ENCODE measurements at places on chromosomes 1 and 21.
A peak's percentile ranks its signal among the peaks of the same experiment; 100 is the strongest.

GRCh38 chr1:154270833-154271232 lies 1.6 kb upstream of the HAX1 start:
- DNase-seq = no peak

GRCh38 chr1:5967351-5968160 lies 24.7 kb downstream of the NPHP4 start:
- DNase-seq = no peak

DNA sequence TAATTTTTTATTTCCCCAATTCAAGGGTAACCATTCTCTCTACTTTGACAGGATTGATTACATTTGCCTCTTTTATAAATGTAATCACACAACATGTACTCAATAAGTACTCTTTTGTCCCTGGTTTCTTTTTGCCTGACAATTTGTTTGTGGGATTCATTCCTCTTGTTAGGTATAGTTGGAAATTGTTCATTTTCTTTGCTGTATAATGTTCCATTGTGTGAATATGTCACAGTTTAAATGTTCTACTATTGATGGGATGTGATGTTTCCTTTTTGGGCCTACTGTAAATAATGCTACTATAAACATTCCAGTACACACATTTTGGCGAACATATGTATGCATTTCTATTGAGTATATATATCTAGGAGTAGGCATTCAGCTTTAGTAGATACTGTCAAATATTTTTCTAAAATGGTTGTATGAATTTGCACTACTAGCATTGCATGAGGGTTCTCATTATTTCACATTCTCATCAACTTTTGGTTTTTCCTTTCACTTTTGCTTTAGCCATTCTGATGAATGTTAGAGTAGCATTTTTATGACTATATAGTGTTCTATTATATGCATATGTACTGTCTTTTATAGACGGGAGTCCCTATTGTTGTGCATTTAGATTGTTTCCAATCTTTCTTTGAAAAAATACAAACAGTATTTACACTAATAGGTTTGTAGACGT lies 35.0 kb upstream of the PRKACB start:
- DNase-seq = no peak

GRCh38 chr1:159827549-159827948 lies 876 bp downstream of the SLAMF8 start:
- DNase-seq = no peak

DNA sequence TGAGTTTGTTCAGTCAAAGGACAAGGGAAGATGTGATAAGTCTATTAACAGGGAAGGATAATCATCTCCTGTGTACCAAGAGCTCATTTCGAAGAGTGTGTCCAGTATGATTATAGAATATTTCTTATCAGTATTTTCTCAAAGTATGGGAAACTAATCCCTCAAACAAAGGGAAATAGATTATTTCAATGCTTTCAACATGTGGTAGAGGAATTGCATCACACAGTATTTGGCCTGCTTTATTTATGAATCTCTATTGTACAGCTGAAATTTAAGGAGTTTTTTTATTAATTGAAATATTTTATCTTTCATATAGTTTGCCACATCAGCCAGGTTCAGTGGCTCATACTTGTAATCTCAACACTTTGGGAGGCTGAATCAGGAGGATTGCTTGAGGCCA lies 151.0 kb downstream of the CLEC20A start:
- no peak for DNase-seq

- DNase-seq = no peak
Measured at GRCh38 chr1:116232989-116233514, 121.9 kb downstream of the MAB21L3 start.

GRCh38 chr1:198937231-198938031 lies 298.6 kb downstream of the PTPRC start:
- DNase-seq = no peak

GRCh38 chr1:157105298-157105987 lies 5.8 kb upstream of the ETV3L start:
- DNase-seq = no peak

- no peak for DNase-seq
Measured at GRCh38 chr1:57492586-57493226, 68.8 kb upstream of the DAB1 start.

- no peak for DNase-seq
Measured at GRCh38 chr1:225917536-225917935, 6.5 kb downstream of the PYCR2 start.

DNA sequence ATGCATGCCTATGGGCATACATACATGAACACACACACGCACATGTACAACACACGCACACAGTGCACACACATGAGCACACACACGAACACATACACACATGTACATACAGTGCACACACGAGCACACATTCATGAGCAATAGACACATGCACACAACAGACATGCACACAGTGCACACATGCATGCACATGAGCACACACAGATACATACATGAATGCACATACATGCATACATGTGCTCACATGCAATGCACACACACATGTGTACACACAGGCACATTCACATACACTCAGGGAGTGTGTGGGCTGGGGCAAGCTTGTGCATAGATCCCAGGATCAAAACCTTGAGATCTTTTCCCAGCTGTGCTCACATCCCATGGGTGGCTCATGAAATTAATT lies 18.9 kb downstream of the CRYAA start:
- DNase-seq = no peak

GRCh38 chr1:118751166-118751565 lies 237.0 kb downstream of the TBX15 start:
- DNase-seq = no peak

DNA sequence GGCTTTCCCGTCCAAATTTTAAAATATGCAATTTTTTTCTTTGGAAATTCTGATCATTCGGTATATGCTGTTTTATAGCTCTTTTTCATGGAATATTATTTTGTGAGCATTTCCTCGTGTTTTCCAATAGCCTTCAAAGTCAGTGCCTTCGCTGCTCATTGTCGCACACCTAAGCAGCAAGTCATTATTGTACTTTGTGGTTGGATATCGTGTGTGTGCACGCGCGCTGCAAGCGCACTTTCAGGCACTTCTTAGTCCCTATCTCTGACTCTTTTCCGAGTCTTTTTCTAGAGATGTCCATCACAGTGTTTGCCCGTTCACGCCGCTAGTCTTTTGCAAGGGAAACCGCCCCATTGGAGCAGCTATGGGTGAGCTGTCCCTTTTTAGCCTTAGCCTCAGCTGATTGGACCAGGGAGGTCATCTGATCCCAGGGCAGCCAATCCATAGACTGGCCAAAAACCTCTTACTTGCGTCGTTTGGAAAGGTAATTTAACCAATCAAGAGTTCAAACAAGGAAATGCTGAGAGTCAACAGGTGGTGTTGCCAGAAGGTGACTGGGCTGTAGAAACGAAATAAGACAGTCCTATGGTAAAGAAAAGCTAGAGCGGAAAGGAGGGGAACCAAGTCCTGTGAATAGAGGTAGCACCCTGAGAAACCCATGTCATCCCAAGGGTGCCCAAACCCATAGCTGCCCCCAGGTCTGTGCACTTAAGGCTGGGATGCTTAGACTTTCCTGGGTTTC lies 710 bp upstream of the HYI start:
- DNase-seq = peak; percentile 10

GRCh38 chr1:30998887-30999286 lies 66.6 kb downstream of the PUM1 start:
- DNase-seq = no peak

DNA sequence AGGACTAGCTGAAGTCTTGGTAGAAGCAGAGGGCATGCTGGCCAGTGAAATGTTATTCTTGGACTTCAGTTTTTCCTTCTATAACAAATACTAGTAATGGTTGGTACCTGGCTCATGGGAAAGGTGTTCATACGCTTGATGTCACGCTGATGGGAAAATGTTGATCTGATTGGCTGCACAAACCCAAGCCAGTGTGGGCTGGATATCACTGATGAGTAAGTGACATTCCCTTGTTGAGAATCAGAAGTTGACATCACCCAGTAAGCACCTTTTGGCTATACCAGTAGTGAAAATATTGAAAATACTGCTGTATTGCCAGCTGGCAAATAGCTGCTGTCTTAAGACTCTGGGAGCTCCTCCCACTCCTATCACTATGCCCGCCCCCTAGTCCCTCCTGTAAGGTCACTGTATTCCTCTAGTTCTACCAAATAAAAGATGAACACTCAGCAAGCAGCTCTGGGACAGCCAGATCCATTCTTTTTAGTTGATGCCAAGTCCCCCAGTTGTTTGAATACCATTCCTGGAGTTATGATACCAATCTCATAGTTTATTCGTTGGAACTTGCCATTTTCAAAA lies 168.2 kb downstream of the GRIK1 start:
- DNase-seq = no peak

- no peak for DNase-seq
Measured at GRCh38 chr1:68175621-68176398, 56.5 kb downstream of the WLS start.

DNA sequence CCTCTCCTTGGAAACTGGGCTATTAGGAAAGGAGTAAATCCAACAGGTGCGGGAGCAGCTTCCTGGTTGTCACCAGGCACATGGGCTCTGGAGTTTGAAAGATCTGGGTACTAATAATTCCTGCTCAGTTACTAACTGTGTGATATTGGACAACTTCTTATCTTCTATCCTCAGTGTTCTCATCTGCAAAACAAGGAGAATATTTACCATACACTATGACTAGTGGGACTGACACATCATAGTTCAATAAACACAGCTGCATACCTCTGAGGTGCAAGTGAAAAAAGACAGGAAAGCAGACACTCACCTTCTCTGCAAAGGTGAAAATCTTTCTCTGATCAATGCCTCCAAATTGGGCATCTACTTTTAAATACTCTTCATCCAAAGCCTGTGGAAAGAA lies 19.7 kb downstream of the YARS1 start:
- no peak for DNase-seq

- DNase-seq = no peak
Measured at GRCh38 chr1:3555131-3555920, 56.0 kb downstream of the MEGF6 start.

DNA sequence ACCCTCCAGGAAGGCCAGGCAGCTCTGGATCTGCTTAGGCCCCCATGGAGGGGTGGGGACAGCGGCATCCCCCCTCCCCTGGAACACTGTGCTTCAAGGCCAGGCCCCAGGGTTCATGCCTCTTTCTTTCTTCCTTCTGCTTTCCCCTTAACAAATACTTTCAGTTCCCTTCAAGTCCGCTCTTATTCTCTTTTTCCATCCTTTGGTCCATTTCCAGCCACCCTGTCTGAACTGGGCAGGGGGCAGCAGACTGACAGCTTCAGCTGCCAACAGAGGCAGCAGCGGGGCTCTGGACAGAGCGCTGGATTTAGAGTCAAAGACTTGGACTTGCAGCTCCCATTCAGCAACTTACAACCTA lies 1.1 kb upstream of the CD244 start:
- no peak for DNase-seq

DNA sequence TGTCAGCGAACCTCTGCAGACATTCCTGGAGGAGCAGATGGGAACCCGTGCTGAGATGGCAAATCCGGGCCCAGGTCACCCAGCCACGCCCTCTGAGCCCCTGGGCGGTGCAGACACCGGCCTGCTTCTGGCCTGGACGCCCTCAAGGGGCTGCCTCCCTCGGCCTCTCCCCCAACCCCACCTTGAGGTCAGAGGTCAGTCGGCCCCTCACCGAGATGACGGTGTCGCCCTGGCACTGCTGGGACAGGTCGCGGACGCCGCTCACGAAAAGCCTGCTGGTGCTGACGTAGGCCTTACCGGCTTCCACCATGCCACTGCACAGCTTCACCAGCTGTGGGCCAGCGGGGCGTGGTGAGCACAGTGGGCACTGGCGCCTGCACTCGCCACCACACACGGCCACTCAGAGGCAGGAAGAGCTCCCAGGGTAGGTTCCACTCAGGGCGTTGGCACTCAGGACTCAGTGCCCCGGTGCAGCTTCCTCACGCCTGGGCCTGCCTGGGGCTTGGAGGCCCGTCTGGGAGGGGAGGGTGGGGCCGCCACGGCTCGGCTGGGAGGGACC lies 4.7 kb downstream of the ACAP3 start:
- DNase-seq = no peak

DNA sequence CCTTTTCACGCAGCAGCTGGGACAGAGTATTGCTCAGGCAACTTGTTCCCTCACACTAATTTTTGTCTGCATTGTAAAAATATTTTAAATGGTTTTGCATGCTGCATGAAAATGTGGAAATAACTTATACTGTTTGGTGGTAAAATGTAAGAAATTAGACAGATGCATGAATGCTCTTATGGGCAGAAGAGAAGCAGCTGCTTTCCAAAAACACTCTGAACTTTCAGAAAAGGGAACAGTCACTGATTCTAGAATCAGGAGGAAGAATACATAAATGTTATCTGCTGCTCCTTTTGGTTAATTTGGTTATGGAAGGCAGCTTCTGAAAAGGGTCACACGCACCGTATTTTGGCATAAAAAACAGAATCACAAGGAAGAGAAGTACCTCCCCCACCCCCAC lies 87.0 kb upstream of the RUNX1 start:
- DNase-seq = no peak

DNA sequence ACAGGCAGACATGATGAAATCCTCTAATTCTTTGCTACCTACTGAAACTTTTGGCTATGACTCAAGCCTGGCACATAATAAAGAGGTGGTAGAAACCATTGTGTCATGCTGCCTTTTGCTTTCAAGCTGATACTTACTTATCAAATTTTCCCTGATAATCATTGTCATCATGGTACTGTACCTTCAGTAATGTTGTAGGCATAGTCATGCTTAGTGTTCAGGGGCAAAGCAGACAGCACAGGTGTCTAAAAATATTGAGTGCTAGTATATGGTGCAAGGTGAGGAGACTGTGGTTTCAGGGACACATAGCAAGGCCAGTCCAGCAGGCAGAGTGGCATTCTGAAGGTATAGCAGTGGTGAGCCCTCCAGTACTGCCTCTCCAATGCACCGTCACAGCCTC lies 226.9 kb upstream of the DEPDC1 start:
- no peak for DNase-seq

DNA sequence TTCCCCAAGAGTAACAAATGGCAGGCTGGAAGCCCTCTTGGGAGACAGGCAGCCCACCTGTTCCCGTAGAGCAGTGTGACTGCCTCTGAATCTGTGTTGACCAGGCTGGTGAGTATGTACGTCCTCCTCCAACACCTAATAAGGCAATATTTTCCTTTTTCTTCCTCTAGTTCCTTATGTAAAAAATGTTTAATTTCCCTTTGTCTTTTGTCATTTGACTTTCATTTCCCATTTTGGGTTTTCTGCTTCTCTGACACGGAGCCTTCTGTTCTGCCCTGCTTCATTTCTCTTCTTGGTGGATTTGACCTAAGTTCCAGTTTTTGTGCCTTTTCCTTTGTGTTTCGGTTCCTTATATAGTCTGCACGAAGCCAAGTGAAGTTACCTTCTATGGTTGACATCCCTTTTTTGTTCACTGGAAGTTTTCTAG lies 65.8 kb upstream of the ATF3 start:
- no peak for DNase-seq

DNA sequence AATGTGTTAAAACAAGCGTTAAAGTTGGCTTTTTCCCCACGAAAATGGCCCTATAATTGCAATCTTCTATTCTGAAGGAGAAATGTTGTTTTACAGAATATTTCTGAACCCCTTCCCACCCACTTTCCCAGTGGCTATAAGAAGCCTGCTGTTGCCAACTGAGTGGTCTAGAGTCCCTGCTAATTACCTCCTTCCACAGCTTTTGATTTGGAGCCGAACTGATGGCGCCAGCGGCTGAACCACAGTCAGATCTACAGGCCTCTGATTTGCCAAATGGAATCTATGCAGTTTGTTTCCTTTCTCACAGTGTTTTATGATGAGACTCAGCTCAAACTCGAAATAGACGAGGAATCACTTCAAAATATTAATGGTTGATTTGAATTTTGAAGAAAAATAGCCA lies 76.0 kb upstream of the C1orf105 start:
- DNase-seq = no peak
